GM20000 (cell line): ENCODE measurements at places on chromosomes 12 and 14.

DNA sequence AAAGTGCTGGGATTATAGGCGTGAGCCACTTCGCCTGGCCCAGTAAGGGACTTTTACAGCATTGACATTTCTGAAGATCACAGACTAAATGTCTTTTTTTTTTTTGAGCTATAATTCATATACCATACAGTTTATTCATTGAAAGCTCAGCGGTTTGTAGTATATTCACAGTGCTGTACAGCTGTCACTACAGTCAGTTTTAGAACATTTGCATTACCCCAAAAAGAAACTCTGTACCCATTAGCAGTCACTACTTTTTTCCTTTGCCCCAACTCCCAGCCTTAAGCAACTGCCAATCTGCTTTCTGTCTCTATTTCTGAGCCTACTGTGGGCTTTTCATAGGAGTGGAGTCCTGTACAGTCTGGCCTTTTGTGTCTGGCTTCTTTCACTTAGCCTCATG, 8.2 kb downstream of the BRI3BP start:
- DNase-seq, result no peak

DNA sequence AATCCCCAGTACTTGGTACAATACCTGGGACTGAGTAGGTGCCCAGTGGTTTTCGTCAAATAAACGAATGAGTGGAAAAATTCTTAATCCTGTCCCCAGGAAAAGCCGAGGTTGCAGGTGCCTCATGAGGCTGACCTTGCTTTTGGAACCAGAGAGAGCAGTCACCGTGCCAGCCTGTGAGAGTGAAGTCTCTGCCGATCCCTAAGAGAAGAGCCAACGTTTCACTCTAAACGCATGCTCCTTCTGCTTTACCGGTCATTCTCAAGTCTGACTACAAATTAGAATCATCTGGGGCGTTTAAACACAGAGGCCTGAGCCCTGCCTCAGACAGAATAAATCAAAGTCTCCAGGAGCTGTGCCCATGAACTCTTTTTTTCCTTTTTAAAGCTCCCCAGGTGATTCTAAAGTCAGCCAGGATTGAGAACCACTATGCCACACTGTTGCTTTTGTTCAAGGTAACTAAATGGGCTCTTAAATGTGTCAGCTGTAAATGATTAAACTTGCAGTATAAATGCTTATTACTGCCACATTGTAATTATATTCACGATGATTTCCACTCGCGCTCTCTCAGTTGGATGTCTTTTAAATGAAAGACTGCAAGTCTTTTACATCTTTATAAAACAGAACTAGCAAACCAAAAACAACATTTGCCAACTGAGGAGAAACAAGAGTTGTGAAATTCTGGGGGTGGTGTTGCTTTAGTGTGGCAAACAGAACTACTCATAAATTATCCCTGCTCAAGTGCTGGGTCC, 26.9 kb downstream of the TCP11L2 start:
- DNase-seq, result no peak

DNA sequence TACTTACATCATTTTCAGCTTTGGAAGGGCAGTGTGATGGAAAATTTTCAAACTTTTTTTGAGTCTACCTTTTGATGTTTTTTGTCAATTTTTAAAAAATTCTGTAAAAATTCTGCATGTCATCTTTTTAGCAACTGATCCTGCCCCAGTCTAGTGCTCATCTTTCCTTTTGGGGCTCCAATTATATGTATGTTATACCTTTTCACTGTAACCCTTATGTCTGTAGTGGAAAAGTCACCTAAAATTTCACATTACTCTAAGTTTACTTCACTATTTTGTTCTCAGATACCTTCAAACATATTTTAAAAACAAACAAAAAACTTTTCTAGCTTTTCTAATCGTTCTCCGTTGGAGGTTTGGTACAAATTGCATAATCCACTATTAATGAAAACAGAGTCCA, 32.5 kb upstream of the MYRFL start:
- no peak for DNase-seq

- DNase-seq, result no peak
These were observed 7.0 kb downstream of the CSRNP2 start for GRCh38 chr12:51076236-51076930.

DNA sequence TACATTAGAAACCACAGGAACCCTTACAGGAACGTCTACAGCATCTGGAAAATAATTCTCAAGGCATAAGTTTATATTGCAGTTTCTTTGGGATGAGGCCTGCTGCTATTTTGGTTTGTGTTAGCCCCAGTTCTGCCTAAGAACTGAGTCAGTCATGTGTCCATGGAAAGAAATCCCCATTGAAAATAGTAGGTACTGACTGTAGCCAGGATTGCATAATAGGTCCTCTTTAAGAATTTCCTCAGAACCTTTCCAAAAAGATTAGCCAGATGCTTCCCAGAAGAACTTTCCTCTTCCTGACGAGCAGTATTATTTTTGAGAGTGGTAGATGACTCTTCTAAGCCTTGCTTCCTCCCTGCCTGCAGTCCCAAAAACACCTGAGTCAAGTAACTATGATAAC, 52.6 kb downstream of the RASSF8 start:
- no peak for DNase-seq

- DNase-seq, result no peak
These were observed 240.8 kb downstream of the ZFP36L1 start for GRCh38 chr14:68552075-68552474.

GRCh38 chr12:4153343-4153892, 120.1 kb upstream of the CCND2 start:
- DNase-seq, result peak; percentile 80

DNA sequence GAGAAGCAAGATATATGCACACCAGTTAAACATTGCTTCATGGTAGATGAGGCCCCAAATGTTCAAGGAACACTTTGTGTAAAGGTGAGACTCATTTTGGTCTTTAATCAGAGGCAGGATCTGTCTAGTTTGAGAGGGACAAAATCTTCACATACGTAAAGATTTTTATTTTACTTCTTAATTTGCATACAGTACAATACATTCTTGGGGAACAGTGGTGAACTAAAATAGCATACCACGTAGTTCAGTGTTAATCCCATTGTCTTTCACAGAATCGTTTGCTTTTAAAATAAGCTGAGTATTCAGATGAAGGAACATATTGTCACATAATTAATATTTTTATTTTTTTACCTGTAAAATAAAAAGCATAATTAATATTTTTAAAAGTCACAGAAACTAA, 43.3 kb downstream of the GPATCH2L start:
- DNase-seq, result no peak

- no peak for DNase-seq
These were observed 20.1 kb upstream of the RTN1 start for GRCh38 chr14:59890676-59891075.

DNA sequence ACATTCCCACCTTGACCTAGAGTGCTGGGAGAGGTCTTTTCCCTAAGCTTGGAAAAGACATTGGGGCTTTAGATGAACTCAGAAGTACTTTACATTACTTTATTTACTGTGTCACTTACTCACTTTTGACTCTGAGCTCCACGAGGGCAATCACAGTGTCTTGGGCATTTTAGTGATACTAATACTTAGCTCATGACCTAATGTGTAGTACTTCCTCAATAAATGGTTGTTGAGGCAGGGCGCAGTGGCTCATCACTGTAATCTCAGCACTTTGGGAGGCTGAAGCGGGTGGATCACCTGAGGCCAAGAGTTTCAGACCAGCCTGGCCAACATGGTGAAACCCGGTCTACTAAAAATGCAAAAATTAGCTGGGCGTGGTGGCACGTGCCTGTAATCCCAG, 19.8 kb upstream of the SNAPC1 start:
- no peak for DNase-seq

DNA sequence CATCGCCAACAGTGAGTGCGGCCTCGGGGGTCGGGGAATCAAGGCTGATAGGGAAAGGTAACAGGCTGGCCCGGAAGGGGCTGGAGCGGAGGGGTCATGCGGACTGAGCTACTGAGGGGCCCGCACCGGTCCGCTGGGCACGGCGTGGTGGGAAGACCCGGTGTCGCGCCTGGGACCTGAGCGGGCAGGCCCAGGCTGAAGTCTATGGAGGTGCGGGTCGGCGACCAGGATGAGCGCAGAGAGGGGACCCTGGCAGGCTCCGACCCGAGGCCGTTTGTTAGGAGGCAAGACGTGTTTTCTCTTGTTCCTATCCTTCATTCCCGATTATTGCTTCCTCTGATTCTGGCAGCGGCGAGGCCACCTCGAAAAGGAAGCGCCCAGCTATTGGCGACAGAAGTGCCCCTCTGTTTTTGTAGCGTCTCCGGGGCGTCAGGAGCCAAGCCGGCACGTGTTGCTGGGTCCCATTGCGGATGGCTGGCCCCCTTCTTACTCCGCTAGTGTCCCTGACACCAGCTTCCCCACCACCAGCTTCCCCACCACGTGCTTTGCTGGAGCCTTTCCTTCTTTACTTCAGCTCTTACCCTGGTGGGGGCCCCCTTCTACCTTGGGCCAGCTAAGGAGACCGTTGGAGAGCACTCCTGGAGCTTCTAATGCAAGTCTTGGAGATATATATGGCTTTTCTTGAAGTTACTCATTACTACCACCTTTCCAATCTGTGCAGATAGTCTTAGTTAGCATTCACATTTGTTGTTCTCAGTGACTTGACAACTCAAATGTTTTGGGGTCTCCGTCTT, 653 bp downstream of the PA2G4 start:
- DNase-seq, result no peak

DNA sequence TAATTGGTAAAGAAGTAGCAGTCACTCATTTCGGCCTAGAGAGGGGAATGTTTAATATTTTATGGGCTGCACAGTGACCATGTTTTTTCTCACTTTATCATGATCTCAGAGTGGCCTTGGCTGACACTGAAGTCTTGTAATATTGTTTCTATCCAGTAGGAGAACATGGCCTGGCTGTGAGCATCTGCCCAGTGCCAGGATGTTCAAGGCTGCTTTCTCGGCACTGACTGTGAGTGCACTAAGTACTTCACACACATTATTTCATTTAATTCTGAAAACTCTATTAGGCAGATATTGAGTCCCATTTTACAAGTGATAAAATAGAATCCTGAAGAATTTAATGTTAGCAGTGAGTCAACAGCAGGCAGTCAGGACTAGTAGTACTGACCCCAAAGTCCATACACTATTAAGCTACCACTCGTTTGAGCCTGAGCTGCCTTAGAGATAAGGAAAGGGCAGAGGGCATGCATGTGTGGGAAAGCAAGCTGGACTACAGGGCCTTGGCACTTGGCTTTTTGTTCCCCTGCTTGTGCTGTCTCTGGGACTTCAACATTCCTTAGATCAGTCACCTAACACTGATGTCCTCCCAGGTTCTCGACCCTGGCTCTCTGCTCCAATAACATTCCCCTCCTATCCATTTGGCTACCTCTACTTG, 42.2 kb upstream of the APPL2 start:
- DNase-seq, result no peak

DNA sequence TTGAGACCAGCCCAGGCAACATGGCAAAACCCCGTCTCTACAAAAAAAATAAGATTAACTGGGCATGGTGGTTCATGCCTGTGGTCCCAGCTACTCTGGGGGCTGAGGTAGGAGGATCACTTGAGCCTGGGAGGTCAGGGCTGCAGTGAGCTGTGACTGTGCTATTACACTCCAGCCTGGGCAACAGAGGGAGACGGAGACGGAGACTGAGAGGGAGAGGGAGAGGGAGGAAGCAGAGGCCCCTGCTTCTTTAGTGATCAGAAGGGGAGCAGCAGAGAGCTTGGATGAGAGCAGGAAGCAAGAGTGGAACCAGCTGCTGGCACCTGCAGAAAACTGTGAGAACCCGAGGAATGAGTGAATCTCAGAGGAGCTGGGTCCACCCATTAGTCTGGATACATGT, 45.9 kb downstream of the ISCA2 start:
- no peak for DNase-seq

DNA sequence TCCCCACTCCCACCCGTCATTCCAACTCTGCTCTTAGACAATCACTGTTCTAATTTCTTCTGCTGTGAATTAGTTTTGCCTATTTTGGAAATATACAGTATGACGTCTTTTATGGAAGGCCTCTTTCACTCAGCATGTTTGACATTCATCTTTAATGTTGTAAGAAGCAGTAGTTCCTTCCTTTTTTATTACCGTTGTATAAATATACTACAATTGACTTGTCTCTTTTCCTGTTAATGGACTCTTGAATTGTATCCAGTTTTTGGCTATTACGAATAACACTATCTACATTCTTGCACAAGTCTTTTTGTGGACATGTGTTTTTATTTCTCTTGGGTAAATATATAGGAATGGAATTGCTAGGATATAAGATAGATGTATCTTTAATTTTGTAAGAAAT, 4.9 kb upstream of the PMCH start:
- no peak for DNase-seq

DNA sequence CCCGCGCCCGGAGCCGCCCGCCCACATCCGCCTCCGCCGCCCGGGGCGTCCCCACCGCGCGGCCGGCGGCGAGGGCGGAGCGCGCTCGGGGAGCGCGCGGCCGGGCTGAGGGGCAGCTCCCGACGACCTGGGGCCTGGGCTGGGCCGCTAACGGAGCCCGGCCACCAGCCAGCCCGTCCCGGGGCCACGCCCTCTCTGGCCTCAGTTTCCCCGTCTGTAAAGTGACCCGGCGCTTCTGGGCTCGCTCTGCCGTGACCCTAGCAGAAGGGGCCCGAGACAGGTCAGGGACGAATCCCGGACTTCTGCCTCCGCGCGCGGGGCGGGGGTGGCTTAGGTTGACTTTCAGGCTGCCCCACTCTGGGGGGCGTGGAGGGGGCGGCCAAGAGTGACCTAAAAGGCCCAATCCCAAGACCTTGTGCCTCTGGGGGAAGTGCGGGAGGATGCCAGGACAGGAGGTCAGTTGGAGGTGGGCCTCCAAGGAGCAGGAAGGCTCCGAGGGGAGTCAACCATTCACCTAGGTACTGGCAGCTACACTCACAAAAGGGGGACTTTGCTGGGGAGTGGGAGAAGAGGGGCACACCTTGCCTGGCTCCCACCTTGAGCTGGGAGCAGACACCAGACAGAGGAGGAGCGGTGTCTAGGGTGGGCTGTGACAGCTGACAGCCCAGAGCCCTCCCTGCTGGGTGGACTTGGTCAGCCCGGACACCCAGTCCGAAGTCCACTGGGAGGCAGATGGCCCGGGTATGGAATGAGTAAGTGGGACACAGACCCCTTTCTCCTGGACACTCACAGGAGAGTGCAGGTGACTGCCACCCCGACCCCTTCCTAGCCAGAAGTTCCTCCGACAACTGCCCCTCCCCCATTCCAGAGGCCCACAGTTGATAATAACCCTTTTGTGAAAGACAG, 486 bp upstream of the AKT1 start:
- peak; percentile 97 for DNase-seq

GRCh38 chr14:104005489-104005888, 63.2 kb upstream of the RD3L start:
- DNase-seq, result no peak

DNA sequence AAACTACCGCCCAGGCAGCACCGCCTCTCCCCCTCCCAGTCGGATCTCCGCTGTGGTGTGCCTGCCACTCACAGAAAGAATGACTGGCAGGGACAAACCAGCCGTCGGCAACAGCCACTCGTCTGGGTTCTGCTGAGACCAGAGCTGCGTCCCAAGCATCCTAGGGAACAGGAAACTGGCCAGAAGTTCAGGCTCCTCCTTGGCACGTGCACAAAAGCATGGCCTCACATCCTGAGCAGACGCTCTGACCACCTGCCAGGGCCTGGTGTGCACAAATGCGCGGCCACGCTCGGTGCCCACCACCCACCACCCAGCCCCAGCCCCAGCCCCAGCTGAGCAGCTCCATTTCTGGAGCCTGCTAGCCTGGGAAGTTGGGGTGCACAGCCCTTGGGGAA, 214.8 kb downstream of the DPF3 start:
- DNase-seq, result no peak

- no peak for DNase-seq
These were observed 582.7 kb downstream of the RERGL start for GRCh38 chr12:17507336-17507735.
